ENCODE measurements at places on chromosomes 4 and X.

GRCh38 chr4:173370130-173370476 is 651 bp upstream of the SAP30 start:
- peak; percentile 25 for DNase-seq

GRCh38 chrX:47661539-47661938 is 2.6 kb upstream of the UXT start:
- DNase-seq: no peak

DNA sequence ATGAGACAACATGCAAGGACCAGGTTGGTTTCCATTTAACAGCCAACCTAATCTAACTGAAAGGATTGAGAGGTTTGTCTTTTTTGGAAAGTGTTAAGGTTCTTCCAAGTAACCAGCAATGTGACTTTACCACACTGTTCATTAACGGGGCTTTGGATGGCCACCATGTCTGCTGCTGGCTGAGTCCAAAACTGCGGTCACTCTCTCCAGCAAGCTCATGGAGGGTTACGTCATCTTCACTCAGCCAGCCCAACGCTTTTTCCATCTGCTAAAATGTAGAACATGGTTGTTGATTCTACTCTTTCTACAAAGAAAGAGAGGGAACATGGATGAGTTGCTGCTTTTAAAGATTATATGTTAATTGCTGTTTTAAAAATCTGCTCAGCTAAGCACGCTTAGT is 11.0 kb downstream of the PKD2 start:
- DNase-seq: no peak

GRCh38 chr4:55524844-55525571 is 21.7 kb downstream of the CLOCK start:
- DNase-seq: no peak

GRCh38 chrX:119693996-119694451 is 1.1 kb upstream of the SEPTIN6 start:
- DNase-seq: no peak

- no peak for DNase-seq
Observed at GRCh38 chr4:13059019-13059418, 425.1 kb downstream of the RAB28 start.

DNA sequence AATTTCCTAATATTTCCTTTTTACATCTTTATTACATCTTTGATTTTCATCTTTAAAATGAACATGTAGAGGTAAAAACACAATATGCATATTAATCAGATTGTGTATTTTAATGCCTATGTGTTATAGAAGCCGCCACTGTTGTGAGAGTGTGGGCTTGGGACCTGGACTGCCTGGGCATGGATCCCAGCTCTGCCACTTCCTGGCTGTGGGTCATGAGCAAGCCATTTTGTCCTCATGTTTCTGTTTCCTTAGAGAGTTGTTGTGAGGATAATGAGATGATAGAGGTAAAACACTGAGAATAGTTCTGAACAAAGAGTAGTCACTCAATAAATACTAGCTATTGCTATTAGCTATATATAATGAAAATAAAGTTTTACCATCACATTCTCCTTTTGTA is 38.4 kb upstream of the SCOC start:
- DNase-seq: no peak

DNA sequence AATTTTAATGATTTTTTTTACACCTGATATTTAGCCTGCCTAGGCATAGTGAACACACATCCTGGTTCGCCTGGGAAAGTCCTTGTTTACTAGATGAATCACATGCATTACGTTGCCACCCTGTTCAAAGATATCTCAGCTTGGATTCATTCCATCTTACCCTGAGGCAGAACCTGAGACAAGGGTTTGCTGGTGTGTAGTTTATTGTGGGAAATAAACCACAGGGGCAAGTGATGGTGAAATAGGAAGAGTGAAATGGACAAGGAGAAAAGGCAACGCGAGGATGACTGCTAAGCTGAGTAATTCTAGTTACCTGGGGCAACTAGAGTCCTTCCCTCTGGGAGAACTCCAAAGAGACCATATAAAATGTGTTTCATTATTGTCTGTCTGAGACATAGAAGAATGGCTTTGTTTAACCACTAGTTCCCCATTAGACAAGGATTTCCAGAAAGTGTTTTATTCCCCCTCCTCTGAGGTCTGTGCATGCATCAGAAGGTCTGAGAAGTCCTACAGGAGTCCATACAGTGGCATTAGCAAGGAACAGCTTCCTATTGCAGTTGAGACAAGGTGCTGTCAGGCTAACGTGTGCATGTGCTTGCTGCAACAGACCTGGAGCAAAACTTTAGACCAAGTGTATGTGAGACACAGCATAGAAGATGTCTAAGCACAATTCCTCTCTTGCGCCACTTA is 797.3 kb upstream of the FRG1 start:
- no peak for DNase-seq

DNA sequence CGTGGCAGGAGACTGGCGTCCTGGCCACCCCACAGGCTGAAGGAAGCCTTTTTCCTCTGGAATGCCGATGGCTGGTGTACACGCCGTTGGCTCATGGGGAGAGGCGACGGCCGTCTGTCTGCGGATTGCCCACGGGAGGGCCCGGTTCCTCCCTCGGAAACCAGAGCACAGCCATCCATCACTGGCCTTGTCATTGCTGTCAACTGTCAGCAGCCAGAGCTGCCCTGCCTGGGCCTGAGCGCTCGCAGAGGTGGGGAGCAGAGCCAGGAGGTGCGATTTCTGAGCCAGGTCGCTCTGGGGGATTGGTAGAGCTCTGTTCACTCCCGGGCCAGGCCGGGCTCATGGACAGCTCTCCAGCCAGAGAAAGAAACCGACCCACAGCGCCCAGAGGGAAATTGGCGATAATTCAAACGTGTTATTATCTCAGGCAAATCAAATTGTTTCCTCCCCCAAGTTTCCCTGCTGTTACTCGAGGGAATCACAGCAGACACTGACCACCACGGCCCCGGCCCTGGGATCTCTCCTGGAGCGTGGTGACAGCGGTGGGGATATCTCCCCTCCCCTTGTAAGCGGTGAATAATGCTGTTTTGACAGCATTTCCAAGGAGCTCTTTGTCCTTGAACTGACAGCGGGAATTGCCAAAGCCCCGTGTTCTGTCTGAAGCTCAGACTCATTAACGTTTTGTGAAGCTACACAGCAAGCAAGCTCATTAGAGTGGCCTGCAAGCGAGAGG is 220.9 kb upstream of the PSAPL1 start:
- DNase-seq: no peak

DNA sequence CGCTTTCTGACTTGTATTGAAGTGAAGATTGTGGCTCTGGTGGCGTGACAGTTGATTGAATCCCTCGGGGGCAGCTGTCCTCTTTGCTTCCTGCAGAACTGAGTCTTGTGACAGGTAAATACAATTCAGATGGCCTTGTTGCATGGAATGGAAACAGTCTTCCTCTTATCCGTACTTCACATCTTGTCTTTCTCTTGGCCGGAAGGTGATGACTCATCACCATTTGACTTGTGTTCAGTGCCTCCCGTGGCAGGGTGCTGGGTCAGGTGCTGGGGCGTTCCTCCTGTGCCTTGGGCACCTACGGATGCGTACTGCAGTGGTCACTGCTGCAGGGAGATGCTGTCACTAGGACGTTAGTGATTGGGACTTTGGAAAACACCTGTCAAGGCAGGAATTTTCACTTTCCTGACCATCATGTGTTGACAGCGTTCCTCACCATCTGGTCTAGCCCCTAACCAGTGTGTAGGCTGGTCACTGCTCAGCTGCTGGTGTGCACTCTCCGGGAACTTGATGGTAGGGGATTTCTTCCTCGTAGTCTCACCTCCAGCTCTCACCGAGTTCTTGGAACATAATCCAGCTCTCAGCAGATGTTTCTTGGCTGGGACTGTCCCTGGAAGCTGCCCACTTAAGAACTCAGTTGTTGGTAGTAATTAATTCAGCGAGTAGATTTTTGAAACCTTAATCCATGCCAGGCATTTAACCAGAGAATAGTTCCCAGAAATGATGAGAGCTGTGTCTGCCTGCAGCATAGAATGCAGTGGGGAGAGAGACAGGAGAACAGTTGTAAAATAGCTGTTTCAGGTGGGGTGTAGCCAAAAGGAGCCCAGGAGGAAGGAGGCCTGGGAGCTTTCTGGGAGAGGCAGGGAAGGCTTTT is 7.2 kb downstream of the TBC1D14 start:
- DNase-seq: peak; percentile 71

GRCh38 chr4:177410566-177410965 is 31.7 kb downstream of the AGA start:
- no peak for DNase-seq

- DNase-seq: no peak
Observed at GRCh38 chr4:63921561-63921960, 487.7 kb downstream of the TECRL start.

GRCh38 chr4:110005461-110006056 is 92.9 kb downstream of the EGF start:
- DNase-seq: peak; percentile 39
